ENCODE measurements at places on chromosomes 4 and X.

DNA sequence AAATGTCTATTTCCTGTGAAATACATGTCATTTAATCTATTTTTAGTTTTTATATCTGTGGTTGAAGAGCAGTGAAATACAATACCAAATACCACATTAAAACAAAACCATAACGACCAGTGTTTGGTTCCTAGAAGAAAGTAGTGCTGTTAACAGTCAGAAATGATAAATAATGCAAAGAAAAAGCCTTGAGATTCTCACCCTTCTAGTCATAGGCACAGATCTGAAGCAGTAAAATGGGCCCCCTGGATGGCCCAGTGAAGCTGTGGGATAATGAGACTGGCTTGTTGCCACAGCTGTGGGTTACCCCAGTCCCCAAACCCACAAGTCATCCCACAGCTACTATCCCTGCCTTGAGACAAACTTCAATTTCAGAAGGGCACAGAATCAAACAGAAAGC is 137.3 kb upstream of the RPL34 start:
- no peak for DNase-seq

DNA sequence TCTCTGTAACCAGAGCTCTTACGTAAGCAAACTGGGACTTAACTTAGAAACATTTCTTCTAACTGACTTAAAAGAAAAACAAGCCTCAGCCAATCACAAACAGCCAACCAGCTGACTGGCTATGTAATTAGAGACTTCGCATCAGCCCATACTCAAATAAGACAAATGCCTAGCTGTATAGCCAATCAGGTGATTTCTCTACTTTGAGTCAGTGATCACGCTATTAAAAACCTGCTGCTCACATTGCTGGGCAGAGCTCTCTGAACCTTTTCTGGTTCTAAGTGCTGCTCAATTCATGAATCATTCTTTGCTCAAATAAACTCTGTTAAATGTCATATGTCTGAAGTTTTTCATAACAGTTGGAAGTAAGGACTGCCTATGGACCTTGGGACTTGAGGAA is 9.9 kb upstream of the SMIM10L2A start:
- DNase-seq, result no peak

DNA sequence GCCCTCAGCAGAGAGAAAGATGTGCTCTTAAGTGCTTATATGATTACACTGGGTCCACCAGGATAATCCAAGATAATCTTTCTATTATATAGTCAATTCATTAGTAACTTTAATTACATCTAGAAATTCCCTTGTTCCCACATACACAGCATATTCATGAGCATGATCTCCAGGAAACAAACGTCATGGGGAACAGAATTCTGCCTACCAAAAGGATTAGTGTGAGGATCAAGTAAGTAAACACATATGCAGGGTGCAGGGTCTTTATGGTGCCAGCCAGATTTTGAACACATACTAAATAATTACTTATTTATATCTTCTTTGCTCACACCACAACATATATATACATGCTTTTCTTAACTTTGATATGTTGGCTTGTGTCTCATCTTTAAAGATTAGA is 169.1 kb downstream of the KCTD8 start:
- no peak for DNase-seq

DNA sequence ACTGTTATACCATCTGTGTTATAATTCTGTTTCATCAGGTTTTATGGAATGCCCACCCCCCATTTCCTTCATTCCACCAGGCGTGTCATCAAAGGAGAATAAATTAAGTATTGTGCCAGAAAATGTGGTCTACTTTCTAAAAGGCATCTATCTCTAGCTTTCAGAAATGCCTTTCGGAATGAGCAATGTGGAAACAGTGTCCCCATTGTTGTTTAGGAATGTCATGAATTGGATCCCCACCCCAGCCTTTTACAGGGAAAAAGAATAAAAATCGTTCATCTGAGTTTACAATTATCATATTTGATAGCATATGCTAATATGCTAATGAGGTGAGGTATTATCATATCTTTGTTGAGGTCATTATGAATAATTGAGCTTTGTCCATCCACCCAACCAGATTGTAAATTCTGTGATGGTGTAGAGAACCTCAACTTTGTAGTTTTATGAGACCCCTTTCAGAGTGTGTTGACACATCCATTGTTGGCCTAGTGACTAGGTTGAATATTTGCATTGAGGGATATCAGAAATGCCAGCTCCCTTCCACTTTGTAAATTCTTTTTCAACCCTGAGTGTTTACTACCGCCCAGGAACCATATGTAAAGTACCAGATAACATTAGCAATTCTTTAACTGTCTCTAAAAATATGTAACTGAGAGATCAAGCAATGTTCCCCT is 56.2 kb upstream of the CCDC160 start:
- DNase-seq, result no peak

GRCh38 chrX:1421433-1422134 is 29.7 kb upstream of the SLC25A6 start:
- DNase-seq, result no peak

GRCh38 chr4:110033355-110034025 is 120.8 kb downstream of the EGF start:
- DNase-seq, result no peak

GRCh38 chrX:26470941-26471340 is 255.0 kb downstream of the MAGEB5 start:
- DNase-seq, result no peak

DNA sequence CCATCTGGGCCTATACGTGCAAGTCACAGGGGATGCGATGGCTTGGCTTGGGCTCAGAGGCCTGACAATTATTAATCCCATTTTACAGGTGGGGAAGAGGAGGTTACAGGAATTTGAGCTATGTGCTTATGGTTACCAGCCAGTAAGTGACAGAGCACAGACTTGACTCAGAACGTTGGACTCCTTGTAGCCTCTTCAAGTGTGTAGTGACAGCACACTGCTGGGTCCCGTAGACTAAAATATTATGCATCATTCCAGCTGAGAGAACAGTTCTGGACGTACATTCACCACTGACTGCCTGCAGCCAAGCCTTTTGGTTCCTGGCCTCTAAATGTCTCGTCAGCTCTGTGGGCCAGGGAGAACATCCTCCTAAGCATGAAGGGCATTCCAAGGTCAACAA is 314.5 kb downstream of the GPAT3 start:
- no peak for DNase-seq

DNA sequence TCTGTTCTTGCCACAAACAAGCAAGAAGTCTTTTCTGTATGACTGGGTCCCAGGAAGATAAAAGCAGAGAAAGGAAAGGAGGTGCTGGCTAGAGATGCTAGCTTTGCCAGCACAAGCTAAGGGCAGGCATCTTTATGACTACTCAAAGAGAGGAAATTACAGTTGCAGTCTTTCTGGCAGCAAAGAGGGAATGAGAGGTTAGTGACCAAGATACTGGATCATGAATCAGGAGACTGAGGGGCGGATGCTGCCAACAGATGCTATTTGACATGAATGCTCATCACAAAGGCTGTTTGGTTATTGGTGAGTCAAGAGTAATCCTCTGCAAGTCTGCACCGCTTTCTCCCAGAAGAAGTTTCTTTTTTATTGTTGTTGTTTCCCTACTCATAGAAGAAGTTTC is 5.5 kb upstream of the XIAP start:
- no peak for DNase-seq

DNA sequence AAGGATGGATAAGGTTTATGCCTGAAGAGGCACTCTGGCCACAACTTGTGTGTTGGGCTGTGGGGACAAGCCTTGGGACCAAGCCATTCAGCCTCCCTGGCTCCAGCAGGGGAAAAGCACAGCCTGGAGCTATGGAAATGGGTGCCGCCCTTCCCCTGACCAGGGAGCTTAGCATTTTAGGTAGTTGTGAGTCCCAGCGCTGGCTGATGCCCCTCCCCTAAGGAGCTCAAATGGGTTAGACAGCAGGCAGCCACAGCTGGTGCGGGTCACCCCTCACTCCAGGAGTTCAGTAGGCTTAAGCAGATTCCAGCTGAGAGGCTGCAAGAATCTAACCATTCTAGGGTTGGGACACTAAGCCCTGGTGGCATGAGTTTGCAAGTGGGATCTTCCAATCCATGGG is 172.9 kb downstream of the KCNIP4 start:
- no peak for DNase-seq

DNA sequence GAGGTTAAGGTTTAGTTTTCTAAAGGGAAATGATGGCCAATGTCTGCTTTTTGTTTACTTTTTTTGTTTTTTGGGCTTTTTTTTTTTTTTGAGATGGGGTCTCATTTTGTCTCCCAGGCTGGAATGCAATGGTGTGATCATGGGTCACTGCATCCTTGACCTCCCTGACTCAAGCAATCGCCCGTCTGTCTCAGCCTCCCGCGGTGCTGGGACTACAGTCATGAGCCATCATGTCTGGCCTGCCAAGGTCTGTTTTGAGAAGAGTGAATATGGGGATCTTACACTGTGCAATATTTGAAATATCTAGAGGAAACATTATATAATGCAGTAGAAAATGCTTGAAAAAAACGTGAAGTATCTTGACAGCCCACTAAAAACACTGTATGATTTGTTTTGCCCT is 162.5 kb downstream of the GASK1B start:
- no peak for DNase-seq

GRCh38 chrX:22634083-22634482 is 361.4 kb downstream of the CBLL2 start:
- DNase-seq, result no peak

DNA sequence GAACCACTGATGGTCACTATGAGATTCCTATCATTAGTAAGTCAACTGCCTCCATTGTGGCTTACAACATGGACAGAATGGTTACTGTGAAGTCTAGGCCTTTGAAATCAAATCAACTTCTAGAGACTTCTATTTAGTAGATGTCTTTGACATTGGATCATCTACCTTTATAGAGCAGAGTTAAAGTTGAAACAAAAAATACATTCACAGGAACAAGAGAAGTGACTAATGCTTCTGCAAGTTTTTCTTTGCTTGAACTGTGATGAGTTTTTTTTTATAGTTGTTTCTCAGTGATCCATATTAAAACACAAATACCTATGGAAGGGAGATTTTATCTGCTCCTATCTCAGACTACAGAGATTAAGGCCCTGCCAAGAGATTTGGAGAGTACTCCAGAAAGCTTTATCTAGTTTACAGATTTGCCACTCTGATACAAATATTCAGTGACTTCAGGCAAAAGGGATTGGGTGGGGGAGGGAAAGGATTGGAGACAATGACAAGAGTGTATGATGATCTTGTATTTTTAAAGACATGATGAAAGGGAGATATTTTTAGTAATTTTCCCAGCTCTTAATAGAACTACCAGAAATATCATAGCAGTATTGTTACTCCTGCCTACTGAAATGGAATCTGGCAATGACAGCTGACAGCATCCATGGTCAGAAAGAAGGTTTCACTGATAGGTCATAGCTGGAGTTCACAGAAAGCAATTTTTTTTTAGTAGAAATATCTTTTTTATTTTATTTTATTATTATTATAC is 16.0 kb upstream of the EPGN start:
- DNase-seq, result no peak

GRCh38 chr4:92091335-92091734 is 212.4 kb upstream of the GRID2 start:
- no peak for DNase-seq

DNA sequence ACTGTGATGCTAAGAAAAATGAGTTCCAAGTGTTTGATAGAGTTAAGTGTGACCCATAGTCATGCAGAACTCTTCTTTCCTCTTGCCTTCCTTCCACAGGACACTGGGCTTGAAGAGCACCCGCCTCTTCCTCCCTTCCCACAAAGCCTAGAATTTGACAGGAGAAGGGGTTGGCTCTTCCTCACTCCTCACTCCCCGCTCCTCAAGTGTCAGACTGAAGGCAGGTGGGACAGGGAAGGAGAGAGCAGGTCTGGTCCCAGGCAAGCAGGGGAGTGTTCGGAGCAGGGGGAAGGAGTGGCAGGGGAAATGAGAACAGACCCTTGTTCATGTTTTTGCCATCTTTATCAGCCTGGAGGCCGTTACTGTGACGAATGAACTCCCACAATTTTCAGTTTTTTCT is 10.7 kb downstream of the MAGED2 start:
- DNase-seq, result no peak

Data from stimulated activated CD8-positive, alpha-beta memory T cell treated with anti-CD3 and anti-CD28 coated beads, Interleukin-4, amount 100 ng/mL, for 1 hour (primary cell).